Posterior vena cava (tissue), 2 donors: ENCODE measurements at places on chromosomes 7 and 10. TPM values are rescaled to one million over a fixed set of nuclear protein-coding genes. Genes with fewer than 3 reads are reported as not detected.

GRCh38 chr10:128160297-128160711, 34.1 kb upstream of the MKI67 start:
- DNase-seq, result no peak

DNA sequence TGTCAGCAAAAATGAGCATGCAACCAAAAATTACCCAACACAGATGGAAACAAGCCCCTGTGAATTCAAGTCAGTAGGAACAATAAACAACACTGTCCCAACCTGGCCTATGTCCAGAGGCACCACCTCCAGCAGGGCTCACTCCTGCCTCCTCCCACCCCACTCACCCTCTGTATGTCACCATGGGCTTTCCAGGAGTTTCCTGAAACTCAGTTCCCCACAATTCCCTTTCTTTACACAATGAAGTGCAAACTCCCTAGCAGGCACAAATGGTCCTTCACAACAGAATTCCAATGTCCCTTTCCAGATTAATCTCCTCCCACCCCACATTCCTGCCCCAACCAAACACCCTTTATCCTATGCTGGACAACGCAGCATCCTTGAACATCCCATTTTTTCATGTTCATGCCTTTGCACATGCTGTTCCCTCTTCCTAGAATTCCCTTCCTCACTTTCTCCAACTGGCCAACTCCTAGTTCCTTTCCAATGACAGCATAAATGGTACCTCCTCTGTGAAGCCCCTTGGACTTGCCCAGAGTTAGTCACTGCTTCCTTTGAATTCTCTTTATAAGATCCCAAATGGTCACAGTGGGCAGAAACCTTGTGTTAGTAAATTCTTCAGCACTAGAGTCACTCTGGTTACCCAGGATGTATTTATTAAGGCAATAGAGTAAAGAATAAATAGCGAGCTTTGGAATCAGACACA, 157.5 kb downstream of the SLIT1 start:
- no peak for DNase-seq

DNA sequence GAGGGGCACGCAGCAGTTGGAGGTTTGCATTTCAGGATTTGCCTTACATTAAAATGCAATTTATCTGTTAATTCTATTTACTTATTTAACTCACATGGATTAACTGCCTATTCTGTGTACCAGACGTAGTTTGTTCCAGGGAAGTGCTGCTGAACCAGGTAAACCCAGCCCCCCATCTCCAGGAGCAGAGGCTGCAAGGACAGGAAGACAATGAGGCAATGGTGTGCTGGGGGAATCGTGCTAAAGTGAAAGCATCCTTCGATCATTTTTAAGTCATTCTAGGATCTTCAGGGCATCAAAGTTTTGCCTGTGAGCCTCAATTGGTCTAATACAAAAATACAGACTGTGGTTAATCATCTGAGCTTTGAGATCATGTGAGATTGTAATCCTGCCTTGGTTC, 166.4 kb downstream of the DNAJB6 start:
- no peak for DNase-seq

GRCh38 chr10:52566471-52567246, 205.9 kb downstream of the MBL2 start:
- no peak for DNase-seq

DNA sequence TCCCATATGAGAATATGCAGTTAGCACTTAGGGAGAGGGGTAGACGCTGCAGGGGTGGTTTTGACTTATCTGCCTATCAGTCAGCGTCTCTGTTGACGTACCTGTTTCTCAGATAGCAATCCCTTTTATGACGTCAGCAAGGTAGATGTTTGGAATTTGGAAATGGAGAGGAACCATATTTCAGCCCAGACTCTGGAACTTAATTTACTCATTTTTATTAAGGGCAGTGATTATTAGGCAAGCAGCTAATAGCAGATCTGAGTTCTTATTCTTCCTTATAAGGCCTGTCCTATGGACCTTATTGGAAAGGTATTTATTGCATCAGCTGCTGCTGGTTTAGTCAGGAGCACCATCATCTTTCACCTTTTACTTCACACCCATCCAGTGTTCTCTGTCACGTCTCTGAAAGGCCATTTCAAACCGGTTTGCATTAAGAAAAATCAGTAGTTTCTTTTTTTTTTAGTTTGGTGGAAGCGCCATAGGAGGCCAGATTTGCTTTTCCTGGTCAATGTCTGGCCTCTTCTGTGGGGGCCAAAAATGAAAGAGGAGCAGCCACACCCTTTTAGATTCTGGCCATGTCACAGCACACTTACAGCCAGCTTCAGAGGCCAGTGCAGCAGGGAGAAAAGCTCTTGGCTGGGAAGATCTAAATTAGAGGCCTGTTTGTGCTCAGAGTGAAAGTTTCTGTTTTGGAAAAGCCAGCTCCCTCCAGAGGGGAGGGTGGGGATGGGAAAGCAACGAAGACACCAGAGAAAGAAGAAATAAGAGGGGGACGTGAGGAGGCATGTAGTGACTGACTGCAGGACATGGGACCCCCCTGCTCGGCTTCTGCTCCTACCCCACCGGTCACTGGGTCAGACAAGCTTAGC, 146.3 kb downstream of the TCF7L2 start:
- no peak for DNase-seq

DNA sequence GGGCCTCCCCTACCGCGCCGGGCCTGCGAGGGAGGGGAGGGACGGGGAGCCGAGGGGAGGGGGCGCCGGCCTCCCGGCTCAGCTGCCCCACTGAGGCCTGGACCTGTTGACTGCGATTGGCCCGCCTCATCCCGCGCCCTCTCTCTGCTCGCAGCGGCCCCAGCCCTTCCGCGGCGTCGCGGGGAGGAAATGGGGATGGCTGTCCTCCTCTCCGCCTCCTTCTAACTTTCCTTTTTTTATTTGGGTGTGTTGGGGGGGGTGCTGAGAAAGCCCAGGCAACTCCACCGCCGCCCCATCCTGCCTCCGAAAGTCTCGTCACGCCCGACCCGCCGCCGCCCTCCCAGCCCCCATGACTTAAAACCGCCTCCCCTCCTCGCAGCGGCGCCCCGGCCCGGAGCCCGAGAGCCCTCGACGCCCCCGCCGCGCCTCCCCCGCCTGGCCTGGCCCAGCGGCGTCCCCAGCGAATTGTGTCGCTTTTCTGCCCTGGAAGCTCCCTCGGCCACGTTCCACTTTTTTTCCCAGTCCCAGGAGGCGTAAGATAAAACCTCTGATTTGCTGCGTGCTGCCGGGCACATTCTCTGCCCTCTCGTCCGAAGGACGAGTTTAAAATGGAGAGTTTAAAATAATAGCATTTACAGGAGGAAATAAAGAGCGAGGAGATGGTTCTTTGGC, 842 bp upstream of the SKIDA1 start:
- DNase-seq, result peak; percentile 95

FAM237B gene
- total RNA-seq, result not detected

GRCh38 chr10:109977382-109977806, 30.4 kb upstream of the ADD3 start:
- DNase-seq, result no peak

DNA sequence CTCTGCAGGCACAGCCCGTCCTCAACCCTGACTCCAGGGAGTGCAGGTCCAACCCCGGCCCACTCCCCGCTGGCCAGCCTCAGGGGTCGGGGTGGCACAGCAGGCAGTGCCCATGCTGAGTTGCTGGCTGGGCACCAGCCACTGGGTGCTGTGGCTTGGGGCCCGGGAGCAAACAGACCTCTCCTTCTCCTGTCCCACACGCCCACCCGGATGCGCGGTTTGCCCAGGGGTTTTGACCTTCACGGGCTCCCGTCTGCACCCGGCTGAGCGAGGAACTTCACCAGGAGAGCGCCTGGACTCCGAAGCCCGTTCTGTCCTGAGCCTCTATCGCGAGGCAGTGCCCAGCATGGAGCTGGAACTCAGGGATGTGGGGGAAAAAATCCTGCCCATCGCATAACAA, 2.6 kb upstream of the GRIFIN start:
- no peak for DNase-seq

DNA sequence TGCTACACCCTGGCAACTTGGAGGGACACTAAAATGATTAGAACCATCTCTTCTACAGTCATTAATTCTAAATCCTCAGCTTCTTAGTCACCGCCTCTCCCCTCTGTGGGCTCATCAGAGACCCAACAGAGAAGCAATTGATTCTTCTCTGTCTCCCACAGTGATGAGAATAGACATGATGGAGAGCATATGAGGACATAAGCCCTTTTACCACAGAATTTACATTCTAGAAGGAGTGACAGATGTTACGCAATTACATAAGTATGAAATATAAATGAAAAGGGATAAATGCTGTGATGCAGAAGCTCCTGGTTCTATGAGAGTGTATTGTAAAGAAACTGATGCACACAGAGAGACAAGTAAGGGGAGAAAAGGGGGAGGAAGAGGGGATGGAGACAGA, 18.1 kb upstream of the ABCB5 start:
- no peak for DNase-seq
